ENCODE measurements at places on chromosomes 3 and 15.

- no peak for DNase-seq
Observed at GRCh38 chr3:40980467-40980866, 218.8 kb upstream of the CTNNB1 start.

DNA sequence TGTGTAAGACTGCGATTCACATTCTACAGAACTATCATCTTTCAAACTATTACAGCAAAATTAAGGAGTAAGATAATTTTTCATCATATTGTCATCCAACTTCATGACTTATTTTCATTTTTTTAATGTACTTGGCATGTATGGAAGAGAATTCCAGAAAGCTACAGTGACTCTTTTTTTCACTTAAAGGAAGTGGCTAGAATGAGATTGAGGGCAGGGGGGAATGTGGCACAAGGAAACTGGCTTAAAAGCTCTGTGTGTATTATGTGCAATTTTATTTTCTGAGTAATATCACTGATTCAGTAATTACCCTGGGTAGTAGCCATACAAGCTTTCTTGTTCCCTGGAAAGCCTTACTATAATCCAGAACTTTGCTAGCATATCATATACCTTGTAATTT is 94.6 kb downstream of the FILIP1L start:
- no peak for DNase-seq

DNA sequence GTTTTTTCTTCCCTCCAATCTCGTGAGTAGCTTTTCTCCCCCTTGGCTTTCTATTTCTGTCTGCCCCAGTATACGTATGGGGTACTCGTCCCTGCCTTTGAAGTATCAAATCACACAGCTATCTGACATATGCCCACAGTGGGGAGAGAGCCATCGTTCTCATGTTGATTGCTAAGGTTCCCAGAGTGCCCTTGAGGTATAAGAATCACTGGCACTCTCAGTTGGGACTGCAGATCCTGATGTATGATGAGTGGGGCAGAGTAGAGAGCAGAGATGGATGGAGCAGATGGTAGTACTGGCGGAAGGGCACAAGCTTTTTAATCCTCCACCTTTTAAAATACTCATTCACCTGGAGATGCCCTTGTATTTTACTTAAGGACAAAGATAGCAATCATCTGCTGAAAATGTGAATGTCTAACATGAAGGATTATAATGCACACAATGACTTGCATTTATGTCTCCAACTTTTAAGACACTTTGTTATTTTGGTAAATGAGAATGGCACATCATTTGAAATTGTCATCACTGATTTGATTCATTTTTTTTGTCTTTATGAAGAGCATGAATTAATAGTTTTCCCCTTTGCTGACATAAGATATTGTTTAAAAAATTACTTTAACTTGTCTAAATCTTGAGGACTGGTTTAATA is 239.6 kb downstream of the NR1D2 start:
- no peak for DNase-seq

DNA sequence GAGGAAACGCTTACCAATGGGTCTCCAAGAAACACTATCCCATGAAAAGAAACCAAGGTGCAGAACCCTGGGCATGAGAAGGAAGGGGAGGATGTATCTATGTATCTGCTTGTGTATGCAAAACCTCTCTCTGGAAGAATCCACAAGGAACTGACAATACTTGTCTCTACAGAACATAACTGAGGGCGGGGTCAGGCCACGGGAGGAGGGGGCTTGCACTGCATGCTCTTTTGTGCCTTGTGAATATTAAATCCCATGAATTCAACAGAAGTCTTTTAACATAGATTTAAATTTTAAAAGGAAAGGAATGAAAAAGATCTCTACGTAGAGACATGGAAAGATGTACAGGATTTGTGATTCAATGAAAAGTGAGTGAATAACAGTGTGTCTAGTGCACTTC is 57.8 kb downstream of the RPN1 start:
- DNase-seq: no peak

Measured in CD4-positive, alpha-beta T cell treated with Interleukin-15 for 1 hour (primary cell).